ENCODE measurements at places on chromosomes 2 and 18. TPM values are rescaled to one million over a fixed set of nuclear protein-coding genes. Genes with fewer than 3 reads are reported as not detected.

DDX18 gene
- total RNA-seq = 67.3 TPM

- no peak for DNase-seq
- no peak overlapping the region for H3K4me3 ChIP-seq
- H3K27ac ChIP-seq = no peak overlapping the region
- H3K27me3 ChIP-seq = no peaks in the 10 kb centered on the region
- H3K36me3 ChIP-seq = no peaks in the 10 kb centered on the region
- peaks cover 17% of the 10 kb centered on the region for H3K4me1 ChIP-seq
These were observed 14.6 kb downstream of the UGP2 start for GRCh38 chr2:63856303-63856603.

B4GALT6 gene
- total RNA-seq = 31.6 TPM

TTN gene
- total RNA-seq = 3.8 TPM

DNA sequence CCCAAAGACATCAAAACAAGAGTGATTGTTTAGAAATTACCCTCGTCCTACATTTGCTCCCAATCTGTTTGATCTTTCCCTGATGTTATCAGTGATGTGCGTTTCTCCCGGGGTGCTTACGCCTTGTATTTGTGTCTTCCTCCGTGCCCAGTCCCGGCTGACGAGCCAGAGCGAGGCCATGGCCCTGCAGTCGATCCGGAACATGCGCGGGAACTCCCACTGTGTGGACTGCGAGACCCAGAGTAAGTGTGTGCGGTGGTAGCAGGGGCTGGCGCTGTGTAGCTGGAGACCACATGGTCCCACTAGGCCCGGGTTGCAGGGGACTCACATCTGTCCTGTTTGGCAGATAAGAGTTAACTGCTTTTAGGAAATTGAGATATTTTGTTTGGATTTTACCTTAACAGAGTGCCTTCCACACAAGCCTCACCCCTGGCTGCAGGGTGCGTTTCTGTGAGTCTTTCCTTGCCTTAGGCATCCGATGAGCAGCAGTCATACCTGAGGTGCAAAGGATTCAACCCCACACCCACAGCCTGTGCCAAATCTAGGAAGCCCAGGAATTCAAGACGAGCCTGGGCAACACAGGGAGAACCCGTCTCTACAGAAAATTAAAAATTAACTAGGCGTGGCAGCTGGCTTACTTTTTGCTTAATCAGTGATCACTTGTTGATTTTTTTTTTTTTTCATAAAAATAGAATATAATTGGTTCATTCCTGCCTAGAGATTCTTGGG lies 127.4 kb downstream of the GBX2 start:
- H3K4me3 ChIP-seq = no peak overlapping the region
- H3K27ac ChIP-seq = no peak overlapping the region
- DNase-seq = no peak
- peaks cover 6% of the 10 kb centered on the region for H3K4me1 ChIP-seq

DNA sequence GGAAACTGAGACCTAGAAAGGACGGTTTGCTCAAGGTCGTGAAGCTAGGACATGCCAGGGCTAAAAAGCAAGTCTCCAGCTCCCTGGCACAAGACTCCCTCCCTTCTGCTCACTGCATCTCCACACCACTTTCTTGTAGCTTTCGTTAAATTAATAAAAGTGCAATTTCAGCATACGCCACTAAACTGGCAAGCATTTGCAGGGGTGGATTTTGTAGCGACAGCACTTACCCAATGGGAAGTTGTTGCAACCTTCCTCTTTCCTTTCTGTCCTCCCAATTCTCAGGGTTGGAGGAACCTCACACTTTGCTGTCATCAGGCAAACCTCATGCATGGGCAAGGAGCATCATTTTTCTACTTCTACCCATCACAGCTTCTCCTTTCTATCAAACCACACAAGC lies 7.4 kb upstream of the RHOB start:
- H3K4me1 ChIP-seq = peaks cover 19% of the 10 kb centered on the region
- no peaks in the 10 kb centered on the region for H3K36me3 ChIP-seq
- DNase-seq = no peak
- no peaks in the 10 kb centered on the region for H3K27me3 ChIP-seq
- no peak overlapping the region for H3K27ac ChIP-seq

- H3K27me3 ChIP-seq = peaks cover 17% of the 10 kb centered on the region
- peaks cover 9% of the 10 kb centered on the region for H3K4me1 ChIP-seq
- no peak for DNase-seq
- no peak overlapping the region for H3K27ac ChIP-seq
- peaks cover 61% of the 10 kb centered on the region for H3K36me3 ChIP-seq
These were observed 98.4 kb downstream of the PXDN start for GRCh38 chr2:1645761-1646476.

- no peak for DNase-seq
- peaks cover 13% of the 10 kb centered on the region for H3K36me3 ChIP-seq
- H3K27me3 ChIP-seq = peaks cover 21% of the 10 kb centered on the region
- H3K4me1 ChIP-seq = peaks cover 53% of the 10 kb centered on the region
- no peak overlapping the region for H3K4me3 ChIP-seq
These were observed 25.8 kb downstream of the BIN1 start for GRCh38 chr2:127080938-127081755.

- no peaks in the 10 kb centered on the region for H3K36me3 ChIP-seq
- H3K4me3 ChIP-seq = no peak overlapping the region
- no peak for DNase-seq
- no peaks in the 10 kb centered on the region for H3K4me1 ChIP-seq
- H3K27me3 ChIP-seq = no peaks in the 10 kb centered on the region
These were observed 68.8 kb upstream of the CDC42EP3 start for GRCh38 chr2:37740164-37740739.

DNA sequence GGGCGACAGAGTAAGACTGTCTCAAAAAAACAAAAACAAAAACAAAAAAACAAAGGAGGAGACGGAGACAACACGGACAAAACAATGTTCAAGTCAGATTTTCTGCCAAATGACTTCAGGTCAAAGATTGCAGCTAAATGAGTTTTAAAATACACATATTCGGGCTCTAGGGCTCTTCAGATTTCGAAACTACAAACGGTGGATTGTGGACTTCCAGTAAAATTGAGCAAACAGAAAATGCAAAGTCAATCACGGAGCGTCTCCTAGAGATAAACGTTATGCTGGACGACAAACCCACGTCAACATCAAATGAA lies 558 bp downstream of the MRPS5 start:
- no peak for DNase-seq
- H3K4me1 ChIP-seq = peaks cover 14% of the 10 kb centered on the region
- peak overlapping the region; percentile 98 for H3K4me3 ChIP-seq
- peaks cover 9% of the 10 kb centered on the region for H3K36me3 ChIP-seq
- H3K27me3 ChIP-seq = peaks cover 18% of the 10 kb centered on the region

GRCh38 chr2:199554026-199554425 lies 96.3 kb upstream of the SATB2 start:
- DNase-seq = no peak
- no peak overlapping the region for H3K27ac ChIP-seq
- no peak overlapping the region for H3K4me3 ChIP-seq
- no peaks in the 10 kb centered on the region for H3K36me3 ChIP-seq

TFPI gene
- 735 TPM for total RNA-seq

- H3K36me3 ChIP-seq = no peaks in the 10 kb centered on the region
- no peak overlapping the region for H3K4me3 ChIP-seq
- peaks cover 27% of the 10 kb centered on the region for H3K4me1 ChIP-seq
These were observed 22.8 kb downstream of the GLI2 start for GRCh38 chr2:120758181-120759144.

All from endothelial cell (in vitro differentiated cells).